T-helper 22 cell (primary cell): ENCODE measurements at places on chromosomes 16 and 17.

DNA sequence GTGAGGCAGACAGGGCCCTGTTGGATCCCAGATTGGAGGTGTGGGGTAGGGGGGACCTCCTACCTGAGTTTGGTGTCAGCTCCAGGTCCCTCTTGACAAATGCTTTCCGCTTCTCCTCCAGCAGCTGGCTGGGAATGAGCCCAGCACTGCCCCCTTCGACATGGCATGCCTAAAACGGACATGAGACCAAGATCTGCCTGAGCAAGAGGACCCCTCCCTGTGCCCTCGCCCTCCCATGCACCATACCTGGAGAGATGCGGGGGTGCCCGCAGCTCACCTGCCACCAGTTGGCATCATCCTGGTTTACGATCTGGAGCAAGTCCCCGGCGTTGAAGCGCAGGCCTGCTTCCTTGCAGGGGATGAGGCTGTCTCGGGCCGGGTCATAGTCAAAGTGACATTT, 26.2 kb downstream of the MPP2 start:
- DNase-seq: no peak

GRCh38 chr17:48738803-48739526, 10.4 kb upstream of the HOXB13 start:
- no peak for DNase-seq

DNA sequence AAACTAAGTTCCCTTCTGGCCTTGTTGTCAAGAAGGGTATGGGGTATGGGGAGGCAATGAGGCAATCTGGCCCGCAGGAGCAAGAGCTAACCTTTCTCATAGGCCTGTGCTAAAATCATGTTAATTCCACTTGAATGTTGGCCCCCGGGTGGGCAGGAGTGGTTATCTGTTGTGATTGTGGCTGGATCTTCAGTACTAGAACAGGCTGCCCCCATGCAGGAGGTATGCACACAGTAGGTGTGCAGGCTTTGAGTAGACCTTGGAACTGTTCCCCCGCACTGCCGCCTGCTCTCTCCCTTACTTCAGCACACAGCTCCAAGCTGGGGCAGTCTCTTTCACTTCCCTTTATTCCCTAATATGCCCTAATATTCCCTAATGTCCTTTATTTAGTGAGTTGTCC, 52.4 kb upstream of the TANGO6 start:
- no peak for DNase-seq

- DNase-seq: no peak
These were observed 132.6 kb downstream of the PITPNC1 start for GRCh38 chr17:67509390-67510287.

GRCh38 chr16:35310999-35311398, 1851.6 kb downstream of the TP53TG3F start:
- no peak for DNase-seq

DNA sequence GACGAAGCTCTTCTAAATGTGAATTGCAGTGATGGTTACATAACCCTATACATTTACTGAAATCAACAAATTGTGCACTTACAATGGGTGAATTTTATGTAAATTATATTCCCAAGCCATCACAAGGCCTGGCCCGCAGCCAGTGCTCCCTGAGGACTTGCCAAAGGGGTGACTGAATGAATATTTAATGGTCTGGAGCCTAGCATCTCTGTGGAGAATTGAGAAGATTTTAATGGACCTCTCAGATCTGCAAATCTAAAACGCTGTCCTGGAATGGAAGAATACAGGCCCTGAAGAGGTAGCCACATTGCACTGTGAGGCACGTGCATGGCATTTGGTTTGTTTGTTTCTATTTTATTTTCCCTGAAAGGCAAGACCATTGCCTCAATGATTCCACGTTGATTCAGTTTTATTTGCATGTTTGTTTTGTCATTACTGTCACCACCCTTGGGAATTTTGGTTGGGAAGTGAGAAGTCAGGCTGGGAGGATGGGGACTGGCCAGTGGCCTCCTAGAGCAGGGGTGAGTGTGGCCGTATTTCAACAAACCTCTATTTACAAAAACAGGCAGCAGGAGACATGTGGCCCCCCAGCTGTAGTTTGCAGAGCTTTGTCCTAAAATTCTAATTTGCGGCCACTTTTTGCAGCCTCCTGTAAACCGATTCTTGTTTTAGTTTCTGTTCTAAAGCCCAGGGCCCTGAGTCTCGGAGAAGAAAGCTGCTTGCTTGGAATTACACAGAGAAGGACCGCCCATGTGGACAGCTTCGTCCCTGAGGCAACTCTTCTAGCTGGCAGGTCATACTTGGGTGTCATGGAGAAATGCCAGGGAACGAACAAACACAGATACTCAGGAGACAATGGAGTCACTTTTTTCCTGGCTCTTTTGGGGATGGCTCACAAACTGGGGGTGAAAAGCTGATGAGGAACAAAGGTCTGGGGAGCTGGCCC, 40.5 kb upstream of the GCSH start:
- DNase-seq: no peak

- no peak for DNase-seq
These were observed 45.7 kb downstream of the OMG start for GRCh38 chr17:31251105-31251969.

- DNase-seq: peak; percentile 76
These were observed 7.0 kb downstream of the CORO6 start for GRCh38 chr17:29615492-29616299.

DNA sequence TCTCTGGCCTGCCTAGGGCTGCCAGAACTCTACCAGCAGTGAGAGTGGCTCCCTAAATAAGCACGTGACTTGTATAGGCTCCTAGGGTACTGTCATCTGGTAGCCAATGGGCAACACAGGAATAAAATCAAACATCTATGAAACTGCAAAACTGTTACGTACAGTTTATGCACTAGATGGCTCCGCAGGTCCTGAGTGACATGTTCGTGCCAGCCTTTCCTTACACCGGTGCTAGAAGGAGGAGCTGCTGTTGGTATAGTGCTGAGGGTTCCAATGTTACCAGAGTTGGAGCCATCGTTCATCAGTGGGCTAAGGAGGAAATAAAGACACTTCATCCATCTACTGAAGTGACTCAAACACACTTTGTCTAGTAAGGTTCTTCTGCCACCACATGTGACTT, 63.2 kb upstream of the TRAP1 start:
- DNase-seq: no peak

DNA sequence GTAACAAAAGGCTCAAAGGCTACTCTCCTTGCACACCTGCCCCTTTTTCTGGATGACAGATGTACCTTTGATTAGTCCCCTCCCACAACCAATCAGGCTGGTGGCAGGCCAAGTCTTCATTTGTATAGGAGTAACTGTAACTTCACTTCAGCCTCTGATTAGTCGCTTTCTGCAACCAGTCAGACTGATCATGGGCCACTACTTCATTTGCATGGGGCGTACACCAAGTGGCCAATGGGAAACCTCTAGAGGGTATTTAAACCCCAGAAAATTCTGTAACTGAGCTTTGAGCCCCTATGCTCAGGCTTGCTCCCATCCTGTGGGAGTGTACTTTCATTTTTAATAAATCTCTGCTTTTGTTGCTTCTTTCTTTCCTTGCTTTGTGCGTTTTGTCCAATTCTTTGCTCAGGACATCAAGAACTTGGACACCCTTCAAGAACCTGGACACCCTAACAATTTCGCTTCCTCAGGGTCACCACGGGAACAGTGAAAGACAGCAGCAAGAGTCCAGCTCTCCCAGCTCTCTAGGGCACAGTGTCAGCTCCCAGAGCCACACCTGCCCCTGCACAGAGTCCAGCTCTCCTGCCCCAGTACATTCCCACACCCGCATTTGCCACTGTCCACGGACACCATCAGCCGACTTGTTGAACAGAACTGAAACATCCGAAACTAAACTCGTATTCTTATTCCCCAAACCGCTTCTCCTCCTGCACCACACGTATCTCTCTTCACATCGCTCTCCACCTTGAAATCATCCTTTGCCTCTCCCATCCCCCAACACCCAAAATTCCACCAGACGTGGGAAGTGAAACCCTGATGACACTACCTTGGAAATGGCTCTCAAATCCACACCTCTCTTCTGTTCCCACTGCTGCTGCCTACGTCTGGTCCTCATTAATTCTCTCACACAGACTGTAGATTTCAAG, 53.4 kb downstream of the ABCC12 start:
- no peak for DNase-seq

DNA sequence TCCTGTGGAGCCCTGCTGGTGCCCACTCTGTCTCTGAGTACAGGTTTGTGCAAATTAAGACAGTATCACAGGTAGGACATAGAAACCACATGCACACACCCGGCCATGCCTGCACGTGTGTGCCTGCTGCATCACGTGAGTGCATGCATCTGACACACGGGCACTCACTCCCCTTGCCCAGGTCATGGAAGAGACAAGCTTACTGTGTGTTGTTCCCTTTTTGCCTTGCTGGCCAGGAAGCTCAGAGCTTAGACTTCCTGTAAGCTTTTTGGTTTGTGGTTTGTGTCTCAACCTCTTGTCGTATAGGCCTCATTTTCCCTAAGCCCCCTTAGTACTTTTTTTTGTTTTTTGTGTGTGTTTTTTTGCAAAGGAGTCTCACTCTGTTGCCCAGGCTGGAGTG, 25.0 kb downstream of the ZNF469 start:
- no peak for DNase-seq

DNA sequence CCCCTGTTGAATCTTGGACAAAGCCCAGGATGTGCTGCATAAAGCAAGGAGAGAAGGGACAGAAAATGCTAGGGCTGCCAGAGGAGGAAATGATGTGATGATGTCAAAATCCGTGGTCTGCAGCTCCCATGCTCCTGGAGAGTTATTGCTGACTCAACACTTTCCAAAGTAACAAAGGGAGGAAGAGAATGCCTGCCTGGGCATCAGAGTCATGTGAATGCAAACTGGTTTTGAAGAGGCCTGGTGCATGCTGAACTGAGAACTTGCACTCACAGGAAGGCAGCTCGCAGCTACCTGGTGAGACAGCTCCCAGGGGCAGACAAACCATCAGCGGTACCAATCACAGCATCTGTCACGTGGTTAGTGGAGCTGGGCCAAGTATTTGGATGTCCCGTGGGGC, 2.8 kb downstream of the MARVELD3 start:
- no peak for DNase-seq

GRCh38 chr17:66995944-66996343, 31.4 kb downstream of the CACNG4 start:
- no peak for DNase-seq

- no peak for DNase-seq
These were observed 16.0 kb upstream of the CCL17 start for GRCh38 chr16:57388359-57389086.

DNA sequence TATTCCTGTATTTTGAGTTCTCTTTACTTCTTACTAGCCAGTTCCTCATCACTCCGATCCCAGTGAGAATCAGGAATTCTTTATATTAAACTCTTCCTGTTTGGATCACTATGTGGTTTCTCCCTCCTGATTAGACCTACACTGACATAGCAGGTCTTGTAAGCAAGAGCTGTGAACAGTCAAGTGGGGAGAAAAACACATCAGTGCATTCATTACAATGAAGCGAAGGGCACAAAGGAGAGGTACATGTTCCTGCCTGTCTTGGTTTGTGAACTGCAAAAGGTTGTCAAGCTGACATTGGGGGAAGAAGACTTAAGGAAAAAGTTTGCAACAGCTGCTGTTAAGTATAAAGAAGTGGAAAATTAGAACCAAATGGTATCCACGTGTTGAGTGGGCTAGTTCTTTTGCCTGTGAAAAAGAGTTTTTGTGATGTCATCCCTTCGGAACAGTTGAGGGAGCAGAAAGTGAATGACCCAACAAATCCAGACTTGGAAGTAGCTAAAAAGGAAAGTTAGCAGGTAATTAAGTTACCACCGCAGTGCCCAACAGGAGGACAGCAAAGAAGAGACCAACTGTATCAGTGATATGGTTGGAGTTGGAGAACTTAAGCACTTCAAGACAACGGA, 23.0 kb upstream of the TRIM25 start:
- no peak for DNase-seq

DNA sequence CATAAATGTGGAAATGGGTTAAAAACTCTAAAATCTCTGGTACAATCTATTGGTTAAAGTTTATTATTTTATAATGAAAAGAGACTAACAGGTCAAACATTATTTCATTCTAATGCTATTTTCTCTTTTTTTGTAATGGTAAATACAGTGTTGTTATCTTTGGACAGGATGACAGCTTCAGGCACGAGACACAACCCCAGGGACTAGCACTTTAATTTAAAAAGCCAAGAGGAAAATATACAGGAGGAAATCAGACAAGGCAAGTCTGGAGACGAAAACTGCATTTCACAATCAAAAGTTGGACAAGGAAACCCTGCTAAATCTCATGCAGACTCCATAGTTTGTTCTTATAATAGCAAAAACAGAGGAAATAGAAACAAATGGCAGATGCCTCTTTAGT, 589.1 kb upstream of the CDH8 start:
- DNase-seq: no peak

DNA sequence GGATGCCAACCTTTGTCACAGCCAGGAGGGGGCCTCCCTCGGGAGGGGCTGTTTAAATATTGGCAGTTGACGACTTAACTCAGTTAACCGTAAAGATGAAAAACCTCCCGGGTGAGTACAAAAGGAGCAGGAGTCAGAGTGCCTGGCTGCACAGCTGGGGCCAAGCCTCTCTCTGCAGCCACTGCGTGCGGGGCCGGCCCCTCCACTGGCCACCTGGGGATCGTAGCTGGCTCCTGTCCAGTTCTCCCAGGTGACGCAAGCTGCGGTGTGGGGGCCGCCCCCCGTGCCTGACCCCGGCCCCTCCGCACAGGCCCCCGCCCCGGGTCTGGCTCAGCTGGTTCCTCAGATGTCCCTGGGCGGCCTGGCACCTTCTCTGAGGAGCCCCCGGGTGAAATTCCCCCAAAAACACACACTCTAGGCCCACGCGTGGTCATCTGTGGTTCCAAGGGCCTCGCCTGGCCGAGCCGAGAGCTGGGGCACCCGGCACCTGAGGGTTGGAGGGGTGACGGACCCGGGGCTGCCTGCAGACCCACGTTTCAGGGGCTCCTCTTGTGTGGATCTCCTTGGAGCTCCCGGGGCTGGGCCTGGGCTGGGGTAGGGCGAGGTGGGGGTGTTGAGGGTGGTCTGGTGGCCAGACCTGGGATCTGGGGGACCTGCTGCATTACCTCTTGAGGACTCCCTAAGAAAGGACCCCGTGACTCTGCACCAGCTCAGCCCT, 7.4 kb upstream of the CACNA1H start:
- no peak for DNase-seq

- DNase-seq: no peak
These were observed 24.0 kb upstream of the SLFN5 start for GRCh38 chr17:35218915-35219314.

DNA sequence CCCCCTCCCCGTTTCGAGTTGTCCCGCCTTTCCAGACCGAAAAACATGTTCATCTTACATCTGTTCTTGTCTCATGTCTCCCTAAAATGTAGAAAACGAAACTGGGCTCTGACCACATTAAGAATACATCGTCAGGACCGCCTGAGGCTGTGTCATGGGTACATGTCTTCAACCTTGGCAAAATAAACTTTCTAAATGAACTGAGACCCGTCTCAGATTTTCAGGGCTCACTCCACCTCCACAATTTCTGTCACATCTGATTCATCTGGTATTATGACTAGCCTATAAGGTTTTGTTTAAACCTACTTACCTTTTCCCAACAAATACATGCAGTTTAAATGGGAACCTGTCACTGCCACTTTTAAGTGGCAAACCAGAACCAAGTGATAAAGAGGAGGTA, 621 bp downstream of the SDR42E1 start:
- no peak for DNase-seq
